SK-N-SH treated with all-trans-retinoic acid at 6 μM for 48 hours (cell line): ENCODE measurements at places on chromosomes 1 and 21.

DNA sequence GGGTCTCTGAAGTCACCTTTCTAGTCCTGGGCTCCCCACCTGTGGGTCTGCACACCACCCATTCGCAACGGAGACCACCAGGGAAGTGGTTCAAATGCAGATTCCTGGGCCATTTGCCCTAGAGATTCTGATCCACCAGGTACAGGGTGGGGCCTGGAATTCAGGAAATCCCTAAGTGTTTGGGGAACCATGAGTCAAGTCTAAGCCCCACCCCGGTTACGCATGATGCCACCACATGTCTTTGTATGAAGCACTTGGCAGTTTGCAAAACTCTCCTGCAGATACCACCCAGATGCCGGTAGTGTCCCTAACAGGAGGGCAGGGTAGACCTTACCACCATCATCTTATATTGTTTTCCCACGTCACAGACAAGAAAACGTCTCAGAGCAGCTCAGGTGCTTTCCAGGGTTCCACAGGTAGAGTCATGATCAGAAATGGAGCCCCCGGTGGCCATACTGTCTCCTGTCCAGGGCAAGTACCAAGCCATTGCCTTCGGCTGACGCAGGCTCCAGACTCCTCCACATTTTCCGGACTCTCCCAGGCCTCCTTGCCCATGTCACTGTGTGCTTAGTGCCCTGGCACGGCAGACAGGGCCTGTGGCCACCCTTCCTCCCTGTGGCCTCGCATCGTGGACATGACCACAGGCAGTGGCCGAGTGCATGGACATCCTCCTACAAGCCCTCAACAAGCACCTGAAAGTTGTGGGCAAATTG, 89.2 kb upstream of the TMEM51 start:
- ATAC-seq: no peak; the same call in 2 of the 3 replicates

DNA sequence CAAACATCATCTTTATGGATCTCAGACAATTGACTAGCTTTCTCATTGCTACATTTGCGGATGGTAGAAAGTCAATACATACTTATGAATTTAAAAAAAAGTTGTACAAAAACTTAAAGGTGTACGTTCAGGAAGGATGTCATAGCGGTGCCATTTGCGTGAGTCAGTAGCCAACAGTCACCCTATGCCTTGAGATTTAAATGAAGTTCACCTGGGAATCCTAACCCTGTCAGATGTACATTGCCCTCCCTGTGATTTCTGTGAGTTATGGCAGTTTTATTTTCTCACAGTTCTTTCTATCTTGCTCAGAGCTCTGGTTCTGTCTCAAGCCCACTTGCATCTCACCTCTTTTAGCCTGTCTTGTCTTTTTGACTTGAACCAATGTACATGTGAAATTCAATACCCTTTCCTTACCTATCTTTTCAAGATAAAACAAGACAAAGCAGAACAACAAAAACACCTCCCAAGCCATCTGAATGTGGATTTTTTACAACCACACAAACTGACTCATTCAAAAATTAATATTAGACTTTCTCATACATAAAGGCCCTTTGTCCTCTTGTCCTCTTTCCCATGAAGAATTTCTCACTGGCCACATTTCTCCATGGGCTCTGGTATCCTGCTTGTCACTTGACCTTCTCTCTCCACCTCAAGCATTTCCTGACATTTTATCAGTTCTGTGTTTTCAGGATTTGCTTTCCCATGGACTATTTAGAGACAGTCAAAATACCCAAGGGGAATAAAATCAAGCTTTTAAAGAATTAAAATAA, 25.3 kb upstream of the ZNF697 start:
- ATAC-seq: no peak; the same call in 1 of the 3 replicates

GRCh38 chr1:232404227-232404626, 225.7 kb downstream of the SIPA1L2 start:
- ATAC-seq: no peak

GRCh38 chr1:23616292-23616824, 57.1 kb upstream of the ID3 start:
- ATAC-seq: no peak; the same call in 2 of the 3 replicates

DNA sequence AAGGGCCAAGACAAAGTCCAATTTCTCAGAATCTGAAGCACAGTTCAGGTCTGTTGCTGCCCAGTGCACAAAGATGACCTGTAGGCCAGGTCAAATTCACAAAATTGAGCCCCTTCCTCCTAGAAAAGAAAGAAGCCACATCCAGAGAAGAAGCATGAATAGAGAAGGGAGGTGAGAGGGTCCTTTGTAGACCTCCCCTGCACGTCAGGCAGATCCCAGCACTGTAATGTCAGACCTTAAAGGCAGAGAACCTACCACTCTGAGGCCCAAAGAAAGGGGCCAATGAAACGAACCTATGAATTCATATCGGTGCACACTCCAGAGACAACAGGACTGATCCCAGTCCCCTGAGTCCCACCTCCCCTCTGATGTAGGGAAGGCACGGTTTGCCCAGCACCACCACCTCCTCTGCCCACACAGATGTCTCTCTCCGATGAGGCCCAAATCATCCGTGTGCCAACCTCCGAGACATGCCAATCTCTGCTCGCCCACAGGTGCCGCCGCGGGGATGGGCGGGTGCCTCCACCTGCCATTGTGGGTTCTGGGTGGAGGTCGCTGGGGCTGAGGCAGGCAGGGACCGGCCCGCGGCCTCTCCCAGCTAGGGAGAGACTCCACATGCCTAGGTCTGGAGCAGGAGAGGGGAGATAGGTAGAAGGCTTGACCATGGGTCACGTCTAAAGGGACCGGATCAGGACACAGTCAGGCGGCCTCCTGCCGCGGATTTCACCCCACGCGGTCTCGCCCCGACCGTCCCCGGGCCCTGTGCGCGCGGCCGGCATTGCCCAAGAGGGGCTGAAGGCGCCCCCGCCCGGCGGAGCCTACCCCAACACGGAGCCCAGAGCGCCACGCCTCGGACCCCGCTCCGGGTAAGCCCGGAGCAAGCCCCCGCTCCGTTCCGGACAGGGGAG, 42.1 kb downstream of the RRAGC start:
- no peak for ATAC-seq

DNA sequence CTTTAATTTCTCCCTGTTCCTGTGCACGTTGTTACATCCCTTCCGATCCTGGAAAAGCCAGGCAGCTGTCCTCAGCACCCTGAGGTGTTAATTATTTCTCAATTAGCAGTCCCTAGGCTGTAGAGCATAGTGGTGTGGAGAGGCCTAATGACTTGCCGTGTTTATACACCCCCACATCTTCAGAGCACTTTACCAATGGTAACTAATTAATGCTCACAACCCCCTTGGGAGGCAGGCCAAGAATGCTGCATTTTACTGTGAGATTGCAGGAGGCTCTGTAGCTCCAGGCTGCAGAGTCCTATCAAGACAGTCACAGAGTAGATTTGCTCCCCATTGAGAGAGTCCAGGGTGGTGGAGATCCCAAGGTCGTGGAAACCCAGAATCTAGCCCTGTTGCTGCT, 2.4 kb upstream of the PARS2 start:
- ATAC-seq: no peak
